ENCODE measurements at places on chromosomes 4 and X.

GRCh38 chr4:91916219-91916618, 387.5 kb upstream of the GRID2 start:
- DNase-seq: no peak

GRCh38 chr4:144653781-144654545, 8.0 kb downstream of the HHIP start:
- DNase-seq: no peak

DNA sequence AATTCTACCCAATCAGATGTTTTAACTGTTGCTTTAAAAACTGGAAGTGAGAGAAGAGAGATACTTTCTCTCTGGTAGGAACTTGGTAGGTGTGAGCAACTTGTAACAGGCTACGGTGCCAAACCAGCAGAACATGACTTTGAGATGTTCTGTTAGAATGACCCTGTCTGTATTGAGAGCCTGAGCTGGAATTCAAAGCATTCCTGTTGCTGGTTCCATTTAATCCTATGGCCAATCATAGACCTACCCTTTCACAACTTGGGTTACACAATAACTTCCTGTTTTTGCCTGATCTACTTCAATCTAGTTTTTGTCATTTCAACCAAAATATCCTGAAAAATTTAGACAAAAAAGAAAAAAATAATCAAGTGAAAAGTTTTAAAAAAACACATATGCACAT, 1.7 kb upstream of the PRRG1 start:
- no peak for DNase-seq

GRCh38 chr4:72977936-72978485, 91.5 kb downstream of the COX18 start:
- no peak for DNase-seq

DNA sequence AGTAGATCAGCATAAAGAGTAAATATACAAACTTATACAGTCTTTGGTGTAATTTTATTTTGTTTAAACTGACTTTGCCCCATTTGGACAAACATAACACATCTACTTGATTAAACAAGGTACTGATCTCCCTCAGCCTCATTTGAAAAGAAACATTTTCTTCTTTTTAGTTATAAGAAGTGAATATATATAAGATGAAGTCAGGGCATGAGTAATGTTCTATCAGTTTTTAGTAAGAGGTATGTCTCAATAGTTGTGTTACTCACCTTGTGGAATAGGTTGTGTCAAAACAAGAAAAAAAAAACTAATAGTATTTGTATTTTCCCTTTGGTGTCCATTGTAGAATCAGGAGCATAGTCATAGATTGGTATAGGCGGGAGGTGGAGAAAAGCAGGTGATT, 327.4 kb downstream of the RPA4 start:
- DNase-seq: no peak

- no peak for DNase-seq
Observed at GRCh38 chr4:156594624-156595023, 377.0 kb downstream of the PDGFC start.
